ENCODE measurements at places on chromosomes 6 and 20.

DNA sequence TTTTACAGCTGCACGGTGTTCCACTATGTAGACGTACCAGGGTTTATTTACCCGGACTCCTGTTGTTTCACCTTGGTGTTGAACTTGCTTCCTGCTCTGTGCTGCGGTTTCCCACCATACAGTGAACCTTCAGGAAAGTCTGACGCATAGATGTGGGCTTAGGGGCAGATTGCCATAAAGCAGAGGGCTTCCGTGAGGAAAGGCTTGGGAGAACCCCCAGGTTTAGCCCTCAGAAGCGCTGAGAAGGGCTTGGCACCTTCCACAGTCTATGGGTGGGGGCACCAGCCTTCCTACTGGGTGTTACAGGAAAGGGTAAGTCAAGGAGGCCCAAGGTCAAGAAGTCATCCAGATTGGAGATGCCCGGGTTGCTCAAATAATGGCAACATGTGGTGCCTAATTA, 19.2 kb upstream of the MRPS18A start:
- no peak for DNase-seq

DNA sequence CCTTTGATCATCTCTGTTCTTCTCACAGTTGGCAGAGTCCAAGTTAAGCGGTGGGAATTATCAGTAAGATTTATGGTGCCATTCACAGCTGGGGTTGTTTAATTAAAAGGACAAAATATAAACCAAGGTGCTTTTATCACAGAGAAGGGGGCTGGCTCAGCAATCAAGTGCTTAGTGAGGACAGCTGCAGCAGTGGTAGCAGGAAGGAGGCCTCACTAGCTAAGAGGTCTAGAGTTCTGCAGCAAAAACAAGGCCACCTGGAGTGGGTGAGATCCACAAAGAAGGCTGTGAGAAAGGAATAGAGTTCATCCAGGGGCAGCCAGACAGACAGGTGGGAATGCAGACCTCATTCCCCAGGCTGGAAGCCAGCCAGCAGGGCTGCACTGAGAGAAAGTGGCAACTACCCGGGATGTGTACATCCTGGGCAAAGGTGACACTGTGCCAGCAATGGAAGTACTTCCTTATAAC, 37.1 kb downstream of the PIGU start:
- DNase-seq, result no peak

DNA sequence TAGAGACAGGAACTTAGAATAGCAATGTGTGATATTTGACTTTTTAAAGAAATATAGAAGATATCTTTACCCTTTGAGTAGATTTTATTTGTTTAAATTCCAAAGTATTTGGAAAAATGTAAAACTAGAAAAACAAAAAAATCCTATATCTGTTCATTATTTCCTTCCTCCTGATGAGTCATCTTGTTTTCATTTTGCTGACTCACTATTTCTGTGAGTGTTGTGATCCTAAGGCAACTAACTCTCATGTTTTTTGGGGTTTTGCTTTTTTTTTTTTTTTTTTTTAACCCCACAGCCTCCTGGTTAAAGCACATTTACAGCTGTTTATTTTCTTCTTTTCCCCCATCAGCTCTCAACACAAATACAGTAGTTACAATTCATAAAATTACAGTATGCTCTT, 37.8 kb upstream of the THEMIS start:
- DNase-seq, result peak; percentile 76

GRCh38 chr20:47490795-47491194, 10.9 kb upstream of the NCOA3 start:
- DNase-seq, result no peak

DNA sequence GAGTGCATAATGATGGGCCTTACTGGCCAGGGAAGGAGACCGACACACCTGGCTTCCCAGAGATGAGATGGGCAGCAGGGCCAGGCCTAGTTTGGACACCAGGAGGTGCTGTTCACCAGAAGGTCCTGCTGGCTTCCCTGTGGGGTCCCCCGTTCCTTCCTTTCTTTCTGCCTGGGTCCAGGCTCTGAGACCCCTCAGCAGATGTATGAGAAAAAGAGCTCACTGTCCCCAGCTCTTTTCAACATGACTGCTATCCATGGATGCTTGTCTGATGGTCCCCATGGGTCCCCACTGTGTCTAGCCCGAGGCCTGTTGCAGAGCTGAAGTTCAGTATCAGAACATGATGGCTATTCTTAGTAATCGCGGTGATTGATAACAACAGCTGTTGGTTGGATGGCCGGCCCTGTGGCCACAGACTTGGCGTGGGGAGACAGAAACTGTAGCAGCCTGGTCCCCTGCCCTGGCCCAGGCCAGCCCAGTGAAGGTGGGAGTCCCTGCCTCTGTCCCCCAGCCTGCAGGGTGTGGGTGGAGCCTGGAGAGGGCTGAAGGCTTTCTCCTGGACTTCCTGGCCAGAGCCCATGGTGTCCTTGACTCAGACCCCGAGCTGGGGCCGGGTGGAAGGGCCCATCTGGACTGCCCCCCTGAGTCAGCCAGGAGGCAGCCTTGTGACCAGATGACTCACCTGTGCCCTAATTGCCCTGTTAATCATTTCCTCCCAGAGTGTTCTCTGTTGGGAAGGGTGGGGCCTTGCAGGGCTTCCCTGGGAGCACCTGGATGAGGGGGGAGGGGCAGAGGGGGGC, 9.9 kb upstream of the BAK1 start:
- peak; percentile 79 for DNase-seq

- no peak for DNase-seq
Observed at GRCh38 chr6:170175644-170176135, 115.2 kb downstream of the DLL1 start.

DNA sequence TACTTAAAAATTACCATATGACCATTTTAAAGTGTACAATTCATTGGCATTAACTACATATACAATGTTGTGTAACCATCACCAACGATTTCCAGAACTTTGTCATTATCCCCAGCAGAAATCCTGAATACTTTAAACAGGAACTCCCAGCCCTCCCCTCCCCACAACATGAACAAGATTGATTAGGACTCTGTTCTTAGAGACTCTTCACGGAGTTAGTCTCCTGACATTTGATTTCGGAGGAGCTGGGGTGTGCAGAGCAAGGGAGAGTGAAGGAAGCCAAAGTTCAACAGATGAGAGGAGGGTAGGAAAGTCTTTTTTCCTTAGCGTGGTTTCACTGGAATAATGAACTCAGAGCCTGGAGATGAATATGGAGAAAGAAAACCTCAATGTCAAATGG, 17.2 kb upstream of the QKI start:
- no peak for DNase-seq

DNA sequence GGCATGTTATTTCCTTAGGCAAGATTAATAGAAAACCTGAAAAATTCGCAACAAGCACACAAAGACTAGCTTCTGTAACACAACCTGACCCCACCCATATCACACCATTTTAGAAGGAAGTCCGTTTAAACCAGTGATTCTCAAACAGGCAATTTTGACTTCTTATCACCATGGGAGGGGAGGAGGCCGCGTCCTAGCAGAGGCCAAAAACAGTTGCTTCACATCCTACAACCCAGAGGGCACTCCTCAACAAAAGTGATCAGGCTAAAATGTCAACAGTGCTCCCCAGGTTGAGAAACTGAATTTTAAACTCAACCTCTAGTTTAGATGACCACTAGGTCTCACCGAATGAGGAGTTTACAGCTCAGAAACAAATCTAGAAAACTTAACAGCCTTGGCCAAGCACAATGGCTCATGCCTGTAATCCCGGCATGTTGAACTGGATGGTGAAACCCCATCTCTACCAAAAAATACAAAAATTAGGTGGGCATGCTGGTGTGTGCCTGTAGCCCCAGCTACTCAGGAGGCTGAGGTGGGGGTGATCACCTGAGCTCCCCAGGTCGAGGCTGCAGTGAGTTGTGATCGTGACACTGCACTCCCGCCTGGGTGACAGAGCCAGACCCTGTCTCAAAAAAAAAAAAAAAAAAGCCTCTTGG, 3.4 kb downstream of the SNX5 start:
- DNase-seq, result no peak

DNA sequence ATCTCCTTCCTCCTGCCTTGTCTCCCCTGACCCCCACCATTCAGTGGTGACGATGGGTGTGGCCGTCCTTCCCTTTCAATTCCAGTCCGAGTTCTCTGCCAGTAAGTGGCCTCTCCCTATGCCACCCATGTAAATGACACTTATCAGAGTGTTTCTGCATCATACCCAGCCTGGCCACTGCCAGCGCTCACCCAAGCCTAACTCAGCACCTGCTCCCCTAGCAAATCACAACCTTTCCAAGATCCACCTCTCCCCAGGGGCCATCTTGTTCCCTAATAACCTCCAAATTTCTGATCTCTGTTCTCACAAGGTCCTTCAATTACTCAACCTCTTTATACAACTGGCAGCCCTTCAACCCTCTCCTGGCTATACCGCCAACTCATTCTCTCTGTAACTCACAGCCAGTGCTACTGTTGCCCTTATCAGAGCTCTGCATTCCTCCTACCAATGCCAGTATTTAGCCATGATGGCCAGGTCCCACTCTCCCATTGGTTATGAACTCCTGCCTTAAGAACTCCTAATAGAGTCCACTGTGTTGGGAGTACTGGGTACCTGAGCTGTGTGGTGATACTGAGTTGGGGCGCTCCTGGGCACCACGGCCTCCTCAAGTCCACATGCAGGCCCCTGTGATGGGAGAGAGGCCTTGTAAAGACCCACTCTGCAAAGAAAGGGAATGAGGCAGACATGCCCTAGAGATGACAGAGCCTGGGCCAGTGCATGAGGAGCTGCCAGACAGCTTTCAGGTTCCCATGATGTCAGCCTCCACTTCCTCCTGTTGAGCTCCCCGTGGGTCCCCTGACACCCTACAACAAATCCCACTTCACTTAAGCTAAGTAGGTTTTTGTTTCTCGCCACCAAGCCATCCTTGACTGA, 187.4 kb upstream of the RREB1 start:
- DNase-seq, result no peak

DNA sequence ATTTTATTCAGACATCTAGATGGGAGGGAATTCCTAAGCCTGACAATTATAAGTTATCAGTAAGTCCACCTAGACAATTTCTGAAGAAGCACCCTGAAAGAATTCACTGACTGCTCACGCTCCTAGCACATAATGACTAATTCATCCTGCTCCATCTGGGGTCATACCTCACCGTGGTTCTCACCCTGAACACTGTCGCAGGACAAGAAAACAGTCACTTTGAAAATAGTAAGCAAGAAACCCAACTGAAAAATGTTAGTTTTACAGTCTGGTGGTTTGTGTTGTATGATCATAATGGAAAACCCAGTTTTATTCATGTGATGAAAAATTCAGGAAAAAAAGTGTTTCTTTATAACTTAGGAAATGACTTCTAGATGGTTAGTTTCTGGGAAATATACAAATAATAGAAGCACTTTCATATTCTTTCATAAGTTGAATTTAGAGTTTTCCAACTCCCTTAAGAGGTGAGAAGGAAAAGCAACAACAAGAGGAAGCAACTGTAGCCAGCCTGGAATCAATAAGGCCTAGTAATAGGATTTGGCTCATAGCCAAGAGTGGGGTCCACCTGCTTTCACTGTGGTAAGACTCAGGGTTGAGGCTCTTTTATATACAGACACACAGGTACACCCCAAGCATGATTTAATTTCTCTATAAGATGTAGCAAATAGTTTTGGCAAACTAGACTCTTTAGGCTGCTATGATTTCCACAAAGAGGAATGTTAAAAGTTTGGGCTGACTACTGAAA, 94.1 kb downstream of the HIVEP2 start:
- peak; percentile 73 for DNase-seq

DNA sequence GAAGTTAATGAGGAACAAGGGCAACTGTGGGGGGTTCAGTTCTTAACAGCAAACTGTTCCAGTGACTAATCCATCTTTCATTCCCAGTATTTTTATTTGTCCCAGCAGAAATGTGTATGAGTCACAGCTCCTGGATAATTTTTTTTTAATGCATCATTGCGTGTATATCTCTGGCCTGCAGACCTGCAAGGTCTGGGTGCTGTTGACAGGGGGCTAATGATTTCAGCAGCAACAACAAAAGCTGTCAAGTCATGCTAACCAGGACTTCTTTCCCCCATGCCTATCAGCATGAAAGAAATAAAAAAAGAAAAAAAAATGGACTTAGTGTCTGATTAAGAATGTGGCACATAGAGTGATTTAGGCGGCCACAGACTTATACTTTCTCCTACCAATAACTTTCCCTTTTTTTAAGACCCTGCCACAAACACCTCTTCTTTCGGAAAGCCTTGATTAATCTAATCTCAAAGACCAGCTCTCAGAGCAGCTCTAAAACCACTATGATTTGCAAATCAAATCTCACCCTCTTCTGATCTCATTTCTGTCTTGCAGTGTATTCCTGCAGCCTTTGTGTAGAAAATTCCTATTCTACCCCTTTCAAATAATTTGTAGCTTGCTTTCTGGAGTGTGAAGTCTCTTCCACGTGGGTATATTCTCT, 14.2 kb upstream of the PREX1 start:
- DNase-seq, result peak; percentile 95

GRCh38 chr20:56634307-56634706, 5.2 kb downstream of the TFAP2C start:
- DNase-seq, result no peak

- DNase-seq, result no peak
Observed at GRCh38 chr20:58688840-58689239, 3.8 kb upstream of the NPEPL1 start.

- DNase-seq, result no peak
Observed at GRCh38 chr6:42185597-42185996, 9.2 kb downstream of the GUCA1B start.

DNA sequence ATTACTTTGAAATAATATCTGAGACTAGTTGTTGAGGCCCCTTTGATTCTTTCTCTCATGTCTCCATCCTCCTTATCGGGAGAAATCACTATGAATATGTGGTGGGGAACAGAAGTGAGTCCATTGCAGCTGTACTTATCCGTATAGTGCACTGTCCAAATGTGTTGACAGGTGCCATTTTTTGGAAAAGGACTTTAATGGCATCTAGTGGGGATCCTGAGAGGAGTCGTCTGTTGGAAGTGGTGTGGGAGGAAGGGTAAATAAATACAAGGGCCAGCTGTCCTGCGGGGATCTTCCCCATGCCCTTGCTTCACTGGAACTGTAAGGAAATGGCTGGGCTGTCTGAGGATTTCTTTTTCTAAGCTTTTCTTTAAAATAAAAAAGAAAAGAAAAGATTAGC, 19.4 kb downstream of the TPX2 start:
- DNase-seq, result no peak

DNA sequence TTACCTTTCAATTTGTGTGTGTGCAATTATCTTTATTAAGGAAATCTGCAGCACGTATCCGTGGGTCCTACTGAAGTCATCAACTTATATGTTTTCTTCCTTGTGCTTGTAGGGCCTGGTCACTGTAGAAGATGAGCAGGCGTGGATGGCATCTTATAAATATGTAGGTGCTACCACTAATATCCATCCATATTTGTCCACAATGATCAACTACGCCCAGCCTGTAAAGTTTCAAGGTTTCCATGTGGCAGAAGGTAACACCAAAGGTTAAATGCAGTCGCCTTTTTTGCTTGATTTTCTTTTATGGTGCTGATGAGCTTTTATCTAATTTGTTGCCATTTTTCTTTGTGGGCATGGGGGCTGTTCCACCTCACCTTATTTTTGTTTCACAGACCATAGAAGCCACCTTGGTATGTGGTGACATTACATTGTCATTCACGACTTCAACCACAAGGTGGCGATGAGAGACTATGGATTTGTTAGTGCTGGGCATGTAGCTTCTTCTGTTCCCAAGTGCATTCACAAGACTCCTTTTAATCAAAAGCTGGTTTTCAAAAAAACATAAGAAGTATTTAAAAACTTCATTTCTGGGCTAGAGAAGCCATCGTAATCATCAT, 106.5 kb upstream of the LAMP5 start:
- DNase-seq, result peak; percentile 72

All from fibroblast of skin of right biceps (primary cell).